Activated effector memory CD4-positive, alpha-beta T cell treated with anti-CD3 and anti-CD28 coated beads, Interleukin-2, amount 50 U/mL, for 16 hours (primary cell): ENCODE measurements at places on chromosomes 12 and 14.
A peak's percentile ranks its signal among the peaks of the same experiment; 100 is the strongest.

- no peak for DNase-seq
These were observed 207.3 kb downstream of the SSPN start for GRCh38 chr12:26402648-26403047.

DNA sequence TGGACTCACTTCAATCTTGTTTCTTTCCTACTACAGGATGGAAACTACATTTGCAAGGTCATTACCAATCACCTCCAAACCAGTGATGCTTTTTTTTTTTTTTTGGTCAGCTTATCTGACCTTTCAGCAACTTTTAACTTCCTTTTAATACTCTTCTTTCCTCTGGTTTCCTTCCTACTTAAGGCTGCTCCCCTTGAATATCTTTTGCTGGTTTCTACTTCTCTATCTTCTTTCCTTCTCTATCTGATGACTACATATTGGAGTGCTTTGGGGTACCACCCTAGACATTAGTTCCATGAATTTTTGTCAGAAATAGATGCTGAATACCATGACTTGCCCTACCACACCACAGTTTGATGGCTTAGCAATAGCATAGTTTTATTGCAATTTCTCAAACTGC lies 197.7 kb upstream of the DDHD1 start:
- no peak for DNase-seq

GRCh38 chr14:25833341-25834126 lies 764.3 kb downstream of the NOVA1 start:
- DNase-seq, result peak; percentile 53

DNA sequence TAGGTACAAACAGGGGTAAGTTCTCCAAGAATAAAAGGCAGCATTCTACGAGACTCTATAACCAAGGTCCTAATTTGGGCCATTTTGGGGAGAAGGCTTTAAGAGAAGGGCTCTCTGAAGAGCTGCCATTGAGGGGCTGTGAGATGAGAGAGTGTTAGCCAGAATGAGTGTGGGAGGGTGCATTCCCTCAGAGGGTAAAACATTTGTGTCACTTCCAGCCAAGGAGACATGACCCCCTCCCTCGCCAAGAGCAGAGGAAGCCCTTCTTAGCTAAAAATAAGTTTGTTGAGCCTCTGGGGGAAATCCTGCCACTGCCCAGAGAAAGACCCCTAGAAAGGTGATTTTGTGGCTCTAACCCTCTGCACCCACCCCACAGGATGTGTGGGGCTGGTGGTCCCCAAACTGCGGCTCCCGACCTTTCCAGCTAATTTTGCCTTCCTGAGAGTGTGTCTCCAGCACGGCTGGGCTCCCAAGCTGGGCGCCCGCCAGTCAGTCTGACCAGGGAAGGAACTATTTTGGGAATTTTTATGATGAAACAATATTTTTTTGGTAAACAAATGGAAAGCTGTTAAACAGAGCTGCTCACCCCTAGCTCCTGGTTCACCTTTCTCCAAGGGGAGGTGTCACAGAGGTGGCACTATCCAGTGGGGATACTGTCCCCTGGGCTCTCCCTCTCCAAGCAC lies 65.9 kb upstream of the JDP2 start:
- DNase-seq, result no peak

GRCh38 chr12:75438059-75438754 lies 42.3 kb upstream of the GLIPR1 start:
- peak; percentile 66 for DNase-seq

GRCh38 chr12:1830401-1830845 lies 10.1 kb downstream of the LRTM2 start:
- no peak for DNase-seq

DNA sequence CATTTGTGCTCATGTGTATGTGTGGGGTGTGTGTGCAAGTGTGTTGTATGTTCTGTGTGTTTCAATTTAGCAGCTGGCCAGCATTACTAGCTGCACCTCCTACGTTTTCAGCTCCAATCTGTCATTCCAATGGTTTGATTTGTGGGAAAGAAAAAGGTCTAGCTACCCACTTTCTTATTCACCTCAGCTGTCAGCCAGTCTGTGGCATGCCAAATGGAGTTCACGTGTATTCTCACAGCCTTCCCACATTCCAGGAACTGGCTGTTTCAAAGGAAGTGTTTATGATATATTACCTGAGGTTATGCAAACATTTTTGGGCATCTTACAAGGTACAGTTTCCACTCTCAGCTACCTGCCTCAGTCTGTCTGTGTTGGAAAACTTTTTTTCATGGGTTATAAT lies 220.2 kb upstream of the CPNE8 start:
- DNase-seq, result no peak

DNA sequence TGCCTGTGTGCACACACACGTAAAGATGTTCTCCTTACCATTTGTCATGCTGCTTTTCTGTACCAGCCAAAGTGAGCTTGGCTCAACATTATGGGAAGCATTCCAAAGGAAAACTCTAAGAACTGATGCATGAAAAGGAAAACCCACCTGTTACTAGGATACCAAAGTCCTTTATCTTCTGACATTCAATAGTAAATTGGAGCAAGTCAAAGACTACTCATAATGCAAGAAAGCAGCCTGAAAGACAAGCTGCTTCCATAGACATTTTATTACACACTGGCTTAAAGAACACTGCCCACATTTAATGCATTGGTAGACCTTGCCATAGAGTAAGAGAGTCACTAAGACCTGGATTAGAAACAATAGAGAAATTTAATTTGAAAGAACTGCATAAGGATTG lies 159.0 kb downstream of the LRIG3 start:
- DNase-seq, result no peak

- no peak for DNase-seq
These were observed 15.4 kb upstream of the ZNF641 start for GRCh38 chr12:48366131-48366530.

- DNase-seq, result no peak
These were observed 100.0 kb downstream of the ARF6 start for GRCh38 chr14:49992901-49993339.

- DNase-seq, result no peak
These were observed 13.6 kb upstream of the GPR68 start for GRCh38 chr14:91258011-91258618.

GRCh38 chr14:101958418-101959180 lies 5.8 kb upstream of the DYNC1H1 start:
- no peak for DNase-seq

DNA sequence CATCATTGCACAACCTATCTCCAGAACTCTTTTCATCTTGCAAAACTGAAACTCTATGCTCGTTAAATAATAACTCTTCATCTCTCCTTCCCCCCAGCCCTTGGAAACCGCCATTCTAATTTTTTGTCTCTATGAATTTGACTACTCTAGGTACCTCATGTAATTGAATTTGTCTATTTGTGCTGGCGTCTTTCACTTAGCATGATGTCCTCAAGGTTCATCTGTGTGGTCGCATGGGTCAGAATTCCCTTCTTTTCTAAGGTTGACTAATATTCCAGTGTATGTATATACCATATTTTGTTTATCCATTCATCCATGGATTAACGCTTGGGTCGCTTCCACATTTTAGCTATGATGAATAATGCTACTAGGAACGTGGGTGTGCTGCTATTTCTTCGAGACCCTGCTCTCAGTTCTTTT lies 80.1 kb downstream of the PLXNC1 start:
- no peak for DNase-seq

DNA sequence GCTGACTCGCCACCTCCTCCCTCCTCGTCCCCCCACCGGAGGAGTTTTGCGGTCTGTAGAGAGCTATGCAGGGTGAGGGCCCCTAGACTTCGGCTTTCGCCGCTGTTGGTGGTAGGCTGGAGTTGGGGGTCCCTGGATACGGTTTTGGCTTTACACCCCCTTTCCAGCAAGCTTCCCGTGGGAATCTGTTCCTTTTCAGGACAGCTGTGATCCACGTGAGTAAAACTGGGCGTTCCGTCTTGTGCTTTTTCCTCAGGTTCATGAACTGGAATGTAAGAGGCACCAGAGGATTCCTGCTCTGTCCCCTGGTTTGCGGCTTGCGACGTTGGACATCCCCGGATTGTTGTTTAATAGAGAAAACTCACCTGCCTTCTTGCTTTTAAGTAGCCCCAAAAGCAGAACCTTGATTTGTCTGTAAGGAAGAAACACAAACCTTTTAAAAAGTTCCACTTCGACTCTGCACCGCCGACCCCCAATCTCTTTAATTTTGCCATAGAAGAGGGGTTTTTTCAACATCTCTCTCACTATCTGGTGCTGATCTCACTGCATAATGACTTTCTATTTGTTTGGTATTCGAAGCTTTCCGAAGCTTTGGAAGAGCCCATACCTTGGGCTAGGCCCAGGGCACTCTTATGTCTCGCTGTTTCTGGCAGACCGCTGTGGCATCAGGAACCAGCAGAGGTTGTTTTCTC lies 490 bp downstream of the PRORP start:
- peak; percentile 64 for DNase-seq

DNA sequence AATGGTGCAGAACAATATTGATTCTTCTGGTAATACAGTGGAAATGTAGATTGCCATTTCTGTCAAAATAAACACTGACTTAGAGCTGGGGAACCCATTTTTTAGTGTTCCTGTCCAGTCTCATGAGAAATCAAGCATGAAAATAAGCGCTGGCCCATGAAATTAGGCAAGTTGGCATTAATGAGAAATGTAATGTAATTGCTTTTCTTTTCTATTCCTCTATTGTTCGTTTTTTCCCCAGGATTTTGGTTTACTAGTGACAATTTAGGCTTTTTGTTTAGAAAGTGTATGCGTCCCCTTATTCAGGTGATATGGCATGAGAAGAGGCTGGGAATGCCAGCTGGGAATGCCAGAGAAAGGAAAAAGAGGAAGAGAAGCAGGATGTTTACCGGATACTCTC lies 64.4 kb upstream of the KICS2 start:
- DNase-seq, result no peak

- DNase-seq, result no peak
These were observed 10.3 kb downstream of the KIF26A start for GRCh38 chr14:104148433-104149277.

GRCh38 chr12:69633061-69633460 lies 22.4 kb upstream of the LRRC10 start:
- DNase-seq, result no peak

DNA sequence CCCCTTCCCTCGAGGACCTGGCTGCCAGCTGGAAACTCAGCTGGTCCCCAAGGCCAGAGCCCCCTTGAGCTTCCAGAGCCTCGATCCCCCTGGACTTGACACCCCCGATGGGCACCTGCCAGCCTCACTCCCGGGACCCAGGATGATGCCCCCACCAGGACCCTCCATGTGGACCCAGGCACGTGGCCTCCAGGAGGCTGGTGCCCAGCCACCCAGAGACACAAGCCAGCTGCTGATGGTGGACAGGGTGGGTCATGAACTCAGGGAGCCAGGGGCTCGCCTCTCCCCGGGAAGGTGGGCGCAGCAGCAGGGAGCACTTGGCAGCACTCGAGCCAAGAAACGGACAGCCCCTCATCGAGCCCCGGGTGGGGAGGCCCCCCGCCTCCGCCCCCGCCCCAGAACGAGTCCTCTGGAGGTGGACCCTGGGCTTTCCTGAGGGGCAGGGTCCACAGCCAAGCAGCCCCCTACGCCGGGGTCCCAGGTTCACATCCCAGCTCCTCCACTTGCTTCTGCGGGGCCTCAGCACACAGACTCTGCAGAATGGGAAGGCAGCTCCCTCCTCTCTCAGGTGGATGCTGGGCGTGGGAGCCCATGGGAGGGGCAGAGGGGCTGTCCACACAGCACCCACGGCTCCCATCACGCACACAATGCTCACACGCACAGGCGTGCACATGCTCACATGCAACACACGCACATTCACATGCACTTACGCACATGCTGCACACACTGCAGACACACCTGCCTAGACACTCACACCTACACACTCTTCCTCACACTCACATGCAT lies 12.1 kb downstream of the C14orf180 start:
- no peak for DNase-seq

GRCh38 chr12:47102406-47102805 lies 22.6 kb upstream of the AMIGO2 start:
- DNase-seq, result no peak

- no peak for DNase-seq
These were observed 81.0 kb upstream of the PTHLH start for GRCh38 chr12:28053564-28053963.

DNA sequence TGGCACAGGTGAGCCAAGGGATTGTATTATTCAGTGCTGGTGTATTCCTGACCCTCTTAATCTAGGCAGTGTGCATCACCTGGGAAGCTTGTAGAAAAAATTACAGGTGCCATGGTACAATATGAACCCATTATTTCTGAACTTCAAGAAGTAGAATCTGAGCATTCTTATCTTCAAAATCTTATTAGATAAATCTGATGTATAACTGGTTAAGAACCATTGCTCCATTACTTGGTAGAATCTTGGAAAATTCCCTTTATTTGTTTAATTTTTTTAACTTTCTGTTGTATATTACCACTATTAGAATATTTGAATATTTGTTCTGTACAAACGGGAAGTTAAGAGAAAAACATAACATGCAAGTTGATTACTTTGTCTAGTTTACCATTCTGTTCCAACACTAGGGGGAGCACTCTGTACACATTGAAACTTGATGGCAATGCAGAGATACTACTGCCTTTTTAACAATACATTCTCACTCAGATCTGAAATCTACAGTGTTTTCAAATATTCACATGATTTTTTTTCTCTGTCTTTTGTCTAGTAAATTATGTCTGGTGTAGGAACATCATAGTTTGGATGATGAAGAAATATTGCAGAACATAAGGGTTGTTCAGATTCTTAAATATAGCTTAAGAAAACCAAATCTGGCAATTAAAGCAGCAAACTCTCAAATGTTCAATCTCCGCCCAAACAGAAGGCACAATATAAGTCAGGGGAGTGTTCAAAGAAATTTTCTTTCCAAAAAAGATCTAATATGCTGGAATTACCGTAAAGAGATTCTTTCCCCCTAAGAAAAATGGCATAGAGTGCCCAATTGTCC lies 196.6 kb downstream of the PCNX1 start:
- no peak for DNase-seq

- DNase-seq, result no peak
These were observed 400.5 kb upstream of the CCDC196 start for GRCh38 chr14:66085665-66086064.

GRCh38 chr12:54421879-54422250 lies 2.8 kb upstream of the ITGA5 start:
- DNase-seq, result no peak

- no peak for DNase-seq
These were observed 70.6 kb upstream of the ARHGAP5 start for GRCh38 chr14:32006263-32007110.

- DNase-seq, result no peak
These were observed 471.8 kb upstream of the FLRT2 start for GRCh38 chr14:85058150-85058549.

- no peak for DNase-seq
These were observed 53.7 kb upstream of the DYRK2 start for GRCh38 chr12:67594888-67595287.
